ENCODE measurements at places on chromosomes 5 and 9.

GRCh38 chr5:76579166-76579937 is 43.9 kb downstream of the F2RL2 start:
- DNase-seq, result no peak

DNA sequence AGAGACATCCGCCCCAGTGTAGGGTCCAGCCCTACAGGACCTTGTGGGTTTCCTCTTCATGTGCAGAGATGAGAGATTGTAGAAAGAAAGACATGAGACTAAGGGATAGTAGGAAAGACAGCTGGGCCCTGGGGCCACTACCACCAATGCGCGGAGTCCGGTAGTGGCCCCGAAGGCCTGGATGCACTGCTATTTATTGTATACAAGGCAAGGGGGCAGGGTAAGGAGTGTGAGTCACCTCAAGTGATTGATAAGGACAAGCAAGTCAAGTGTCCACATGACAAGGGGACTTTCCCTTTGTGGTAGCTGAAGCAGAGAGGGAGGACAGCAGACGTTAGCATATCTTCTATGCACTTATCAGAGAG is 6.2 kb upstream of the TMEM141 start:
- no peak for DNase-seq

DNA sequence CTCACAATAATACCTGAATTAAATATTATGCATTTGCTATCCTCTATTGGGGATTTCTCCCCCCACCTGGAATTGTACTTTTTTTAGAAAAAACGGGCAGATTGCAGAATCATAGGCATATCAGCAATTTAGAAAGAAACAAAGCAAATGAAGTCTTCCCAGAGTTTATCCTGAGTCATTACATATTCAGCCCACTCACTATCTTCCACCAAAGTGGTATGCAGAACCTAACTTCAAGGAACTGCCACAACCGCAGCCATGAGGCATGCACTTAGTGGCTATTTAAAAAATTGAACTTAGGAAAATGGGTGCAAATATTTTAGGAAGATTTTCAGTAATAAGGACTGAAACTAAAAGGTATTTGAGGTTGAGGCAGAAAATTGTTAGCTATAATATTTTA is 48.6 kb downstream of the UBAP1 start:
- DNase-seq, result no peak

GRCh38 chr5:14167211-14167845 is 24.2 kb downstream of the TRIO start:
- DNase-seq, result no peak

- DNase-seq, result no peak
These were observed 286.6 kb downstream of the DTWD2 start for GRCh38 chr5:118701791-118702190.

DNA sequence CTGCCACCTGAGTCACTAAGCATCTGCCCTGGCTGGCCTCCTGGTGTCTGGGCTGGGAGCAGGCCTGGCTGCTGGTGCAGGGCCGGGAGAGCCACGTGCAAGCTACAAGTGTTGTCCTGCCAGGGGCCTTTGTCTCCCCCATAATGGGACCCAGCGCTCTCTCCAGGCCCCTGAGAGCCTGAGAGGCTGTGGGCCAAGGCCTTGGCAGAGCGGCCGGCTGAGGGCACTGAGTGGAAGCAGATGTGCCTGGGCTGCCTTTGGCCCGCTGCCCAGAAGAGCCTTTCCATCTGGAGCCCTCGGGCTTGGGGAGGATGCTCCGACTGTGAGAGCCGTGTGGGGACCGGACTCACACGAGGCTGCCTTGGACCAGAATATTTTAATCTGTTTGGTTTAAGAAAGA is 185.5 kb downstream of the RGS3 start:
- DNase-seq, result no peak

- DNase-seq, result no peak
These were observed 9.7 kb downstream of the RGMB start for GRCh38 chr5:98783051-98783649.

DNA sequence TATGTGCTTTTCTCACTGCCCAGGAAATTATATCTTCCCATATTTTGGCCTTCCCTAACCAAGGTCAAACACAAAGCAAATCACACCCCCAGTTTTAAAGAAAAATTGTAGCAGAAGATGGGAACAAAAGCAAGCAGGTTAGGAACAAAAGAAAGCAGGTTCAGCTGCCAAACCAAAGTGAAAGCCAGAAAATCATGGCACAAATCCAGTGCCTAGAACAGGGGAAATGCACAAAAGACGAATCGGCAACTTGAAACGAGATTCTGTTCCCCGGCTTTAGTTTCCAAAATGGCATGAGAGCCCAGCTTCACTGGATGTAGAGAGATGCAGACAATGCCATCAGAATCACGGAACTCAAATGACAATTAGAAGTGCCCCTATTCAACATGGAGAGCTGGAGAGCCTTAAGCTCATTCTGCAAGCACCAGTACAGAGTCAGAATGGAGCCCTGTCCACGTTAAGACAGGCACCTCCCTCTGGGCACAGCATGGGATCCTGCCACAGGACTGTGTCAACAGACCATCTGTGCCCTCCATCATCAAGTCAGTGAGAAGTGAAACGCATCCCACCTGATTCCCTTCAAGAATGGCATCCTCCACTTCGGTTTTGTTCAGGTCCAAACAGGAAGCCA is 13.8 kb downstream of the DNAH5 start:
- no peak for DNase-seq

Measured in right lung (tissue), 10 donors.